ENCODE measurements at places on chromosomes 12 and 14. TPM values are rescaled to one million over a fixed set of nuclear protein-coding genes. Genes with fewer than 3 reads are reported as not detected.

RBP5 gene
- total RNA-seq = not detected

FZD10 gene
- total RNA-seq = not detected

NKX2-8 gene
- total RNA-seq = not detected

BCL2L14 gene
- total RNA-seq = 15.7 TPM
